Ovary (tissue), 10 donors: ENCODE measurements at places on chromosomes 11 and 22. TPM values are rescaled to one million over a fixed set of nuclear protein-coding genes. Genes with fewer than 3 reads are reported as not detected.

- DNase-seq = no peak
Observed at GRCh38 chr11:2452321-2453012, 7.7 kb downstream of the KCNQ1 start.

TSPAN32 gene
- 1.3 TPM for polyA plus RNA-seq

DNA sequence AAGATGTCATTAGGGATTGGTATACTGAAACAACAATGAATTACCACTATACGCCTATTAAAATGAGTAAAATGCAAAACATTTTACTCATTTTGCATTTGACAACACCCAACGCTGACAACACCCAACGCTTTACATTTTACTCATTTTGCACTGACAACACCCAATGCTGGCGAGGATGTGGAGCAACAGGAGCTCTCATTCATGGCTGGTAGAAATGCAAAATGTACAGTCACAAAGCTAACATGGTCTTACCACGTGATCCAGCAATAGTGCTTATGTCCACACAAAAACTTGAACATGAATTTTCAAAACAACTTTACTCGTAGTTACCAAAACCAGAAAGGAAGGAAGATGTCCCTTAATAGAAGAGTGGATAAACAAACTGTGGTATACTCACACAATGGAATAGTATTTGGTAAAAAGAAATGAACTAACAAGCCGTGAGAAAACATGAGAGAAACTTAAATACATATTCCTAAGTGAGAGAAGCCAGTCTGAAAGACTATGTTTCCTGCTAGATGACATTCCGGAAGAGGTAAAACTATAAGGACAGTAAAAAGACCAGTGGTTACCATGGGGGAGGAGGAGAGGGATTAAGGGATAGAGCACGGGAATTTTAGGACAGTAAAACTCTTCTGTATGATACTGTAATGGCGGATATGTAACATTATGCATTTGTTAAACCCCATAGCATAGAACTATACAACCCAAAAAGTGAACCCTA is 11.4 kb upstream of the MSANTD2 start:
- DNase-seq = no peak

- DNase-seq = no peak
Observed at GRCh38 chr22:21446827-21447690, 20.1 kb upstream of the TMEM191C start.

GRCh38 chr11:72637198-72637597 is 37.0 kb downstream of the PDE2A start:
- no peak for DNase-seq

GRCh38 chr11:68831124-68831523 is 10.6 kb downstream of the CPT1A start:
- no peak for DNase-seq

CALCA gene
- polyA plus RNA-seq = not detected

DDT gene
- 236 TPM for polyA plus RNA-seq

GRCh38 chr11:12278766-12279671 is 98.4 kb upstream of the PARVA start:
- DNase-seq = no peak

CLTCL1 gene
- polyA plus RNA-seq = 10.7 TPM

GRCh38 chr11:124204008-124204407 is 20.9 kb downstream of the OR10D3 start:
- DNase-seq = no peak

DNA sequence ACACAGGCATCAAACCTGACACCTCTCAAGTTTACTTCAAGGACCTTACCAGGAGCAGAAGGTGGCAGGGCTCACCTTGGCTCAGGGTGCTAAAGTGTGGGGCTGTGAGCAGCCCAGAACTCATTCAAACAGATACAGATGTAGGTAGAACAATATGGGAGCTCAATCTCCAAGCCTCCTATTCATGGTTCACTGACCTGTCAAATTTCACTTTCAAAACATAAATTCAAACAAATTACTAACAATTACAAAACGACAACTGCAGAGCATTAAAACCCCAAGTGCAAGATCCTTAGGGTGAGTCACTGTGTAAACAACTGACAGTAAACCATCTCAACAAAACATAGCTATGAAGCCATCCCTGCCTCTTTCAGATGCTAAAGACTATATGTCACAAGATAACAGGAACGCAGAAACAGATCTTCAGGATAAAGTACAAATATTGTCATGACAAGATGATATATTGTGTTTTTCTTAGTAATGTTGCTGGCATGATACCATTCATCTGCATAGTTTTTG is 303.5 kb upstream of the ANO3 start:
- no peak for DNase-seq

DNA sequence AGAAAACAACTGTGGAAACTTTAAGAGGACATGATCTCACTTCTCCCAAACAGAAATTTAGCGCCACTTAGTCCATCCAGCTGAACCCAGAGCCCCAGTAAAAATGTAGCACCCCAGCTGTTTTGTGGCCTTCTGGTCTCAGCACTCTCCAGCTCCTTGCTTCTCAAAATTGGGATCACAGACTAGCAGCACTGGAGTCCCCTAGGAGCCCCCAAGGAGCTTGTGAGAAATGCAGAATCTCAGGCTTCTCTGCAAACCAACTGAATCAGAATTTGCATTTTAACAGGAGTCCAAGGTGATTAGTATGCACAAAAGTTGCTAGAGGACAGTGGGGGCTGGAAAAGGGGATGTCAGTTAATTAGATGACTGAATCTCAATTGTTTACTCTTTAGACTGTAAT is 89.8 kb upstream of the FIBIN start:
- no peak for DNase-seq

XKR3 gene
- polyA plus RNA-seq = not detected

- DNase-seq = peak; percentile 19
Observed at GRCh38 chr11:2768471-2769408, 68.9 kb upstream of the KCNQ1OT1 start.
